ENCODE measurements at places on chromosomes 13 and 19.

DNA sequence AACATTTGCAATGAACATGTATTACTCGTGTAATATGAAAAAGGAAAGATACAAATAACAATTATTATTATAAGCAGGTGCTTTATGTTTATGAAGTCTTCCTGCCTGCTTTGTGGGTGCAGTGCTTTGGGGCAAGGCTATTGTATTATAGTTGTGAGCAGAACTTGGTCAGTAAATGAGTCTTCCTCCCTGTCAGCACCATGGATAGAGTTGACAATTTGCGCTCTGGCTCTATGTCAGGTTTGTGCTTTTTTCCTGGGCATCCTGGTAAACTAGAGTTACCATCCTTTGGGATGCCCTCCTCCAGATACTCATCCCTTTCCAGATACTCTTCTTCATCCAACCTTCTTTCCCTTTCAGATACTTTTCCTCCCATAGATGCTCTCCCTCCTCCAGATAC is 19.6 kb downstream of the ERICH6B start:
- DNase-seq = no peak

GRCh38 chr19:3046698-3047495 is 15.4 kb downstream of the TLE5 start:
- peak; percentile 75 for DNase-seq

DNA sequence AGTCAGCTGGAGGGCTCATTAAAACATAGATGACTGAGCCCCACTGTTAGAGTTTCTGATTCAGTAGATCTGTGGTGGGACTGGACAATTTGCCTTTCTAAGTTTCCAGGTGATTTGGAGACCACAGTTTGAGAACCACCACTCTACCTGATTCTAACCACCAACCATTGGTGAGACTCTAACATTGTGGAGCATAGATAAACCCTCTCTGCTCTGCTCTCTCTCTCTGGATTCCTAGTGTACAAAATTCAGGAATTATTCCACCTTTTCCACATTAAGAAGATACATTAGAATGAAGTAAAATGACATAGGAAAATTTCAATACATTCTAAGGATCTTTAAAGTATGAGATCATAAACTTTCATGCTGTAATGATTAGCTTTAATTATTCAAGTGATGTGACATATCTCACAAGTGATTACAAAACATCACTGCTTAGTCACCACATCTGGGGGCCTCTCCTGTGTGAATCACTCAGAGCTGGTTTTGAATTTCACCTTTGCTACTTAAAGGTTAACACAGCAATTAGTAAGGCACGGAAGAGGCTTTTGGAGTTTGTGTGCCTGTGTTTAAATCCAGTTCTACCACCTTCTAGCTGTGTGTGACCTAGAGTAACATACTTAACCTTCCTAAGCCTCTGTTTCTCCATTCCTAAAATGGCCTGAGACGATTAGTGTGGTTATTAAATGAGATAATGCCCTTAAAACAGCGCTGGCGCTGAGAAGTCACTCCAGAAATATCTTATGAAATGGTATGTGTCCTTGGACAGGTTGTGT is 78.5 kb upstream of the NBEA start:
- no peak for DNase-seq

DNA sequence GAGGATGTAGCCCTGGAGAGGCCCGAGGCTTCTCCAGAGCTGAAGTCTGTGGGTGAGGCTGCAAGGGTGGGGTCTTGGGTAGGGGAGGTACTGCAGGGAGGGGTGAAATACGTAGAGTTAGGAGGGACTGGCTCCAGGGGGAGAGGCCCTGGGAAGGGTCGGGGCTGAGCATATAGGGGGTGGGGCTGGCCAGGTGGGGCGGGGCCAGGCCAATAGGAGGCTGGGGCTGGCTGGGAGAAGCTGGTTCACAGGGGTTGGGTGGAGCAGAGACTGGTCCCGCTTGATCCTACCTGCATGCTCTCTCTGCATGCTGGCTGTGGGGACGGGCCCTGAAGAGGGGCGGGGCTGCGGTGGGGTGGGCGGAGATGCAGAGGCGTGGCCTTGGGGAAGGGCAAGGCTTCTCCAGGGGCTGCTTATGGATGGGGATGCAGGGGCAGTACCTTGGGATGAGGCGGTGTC is 51.9 kb downstream of the CELF5 start:
- DNase-seq = no peak

- DNase-seq = no peak
Observed at GRCh38 chr19:31903979-31904378, 441.4 kb upstream of the ZNF507 start.

DNA sequence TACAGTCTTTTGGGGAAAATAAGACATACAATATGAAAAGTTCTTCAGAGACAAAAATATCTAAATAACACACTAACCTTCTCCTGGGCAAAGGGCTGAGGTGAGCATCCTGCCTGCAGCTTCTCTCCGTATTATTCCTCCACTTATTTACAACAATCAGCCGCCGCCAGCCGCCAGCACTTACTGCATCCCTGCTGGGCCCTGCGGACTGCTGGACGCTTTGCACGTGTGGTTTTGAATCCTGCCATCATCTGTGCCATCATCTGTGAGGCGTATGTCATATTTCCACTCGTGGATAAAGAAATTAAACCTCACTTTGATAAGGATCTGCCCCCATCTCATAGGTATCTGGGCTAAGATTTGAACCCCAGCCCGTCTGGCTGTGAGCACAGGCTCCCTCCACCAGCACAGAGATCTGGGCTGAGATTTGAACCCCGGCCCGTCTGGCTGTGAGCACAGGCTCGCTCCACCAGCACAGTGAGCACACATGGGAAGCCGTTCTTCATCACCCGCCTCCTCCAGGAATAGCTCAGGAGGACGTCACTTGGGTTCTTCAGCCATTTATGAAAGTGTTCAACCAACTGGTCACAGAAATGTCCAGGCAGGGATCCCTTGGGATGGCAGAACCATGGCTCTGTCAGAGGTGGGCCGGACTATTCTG is 35.2 kb upstream of the TUBGCP3 start:
- DNase-seq = no peak

DNA sequence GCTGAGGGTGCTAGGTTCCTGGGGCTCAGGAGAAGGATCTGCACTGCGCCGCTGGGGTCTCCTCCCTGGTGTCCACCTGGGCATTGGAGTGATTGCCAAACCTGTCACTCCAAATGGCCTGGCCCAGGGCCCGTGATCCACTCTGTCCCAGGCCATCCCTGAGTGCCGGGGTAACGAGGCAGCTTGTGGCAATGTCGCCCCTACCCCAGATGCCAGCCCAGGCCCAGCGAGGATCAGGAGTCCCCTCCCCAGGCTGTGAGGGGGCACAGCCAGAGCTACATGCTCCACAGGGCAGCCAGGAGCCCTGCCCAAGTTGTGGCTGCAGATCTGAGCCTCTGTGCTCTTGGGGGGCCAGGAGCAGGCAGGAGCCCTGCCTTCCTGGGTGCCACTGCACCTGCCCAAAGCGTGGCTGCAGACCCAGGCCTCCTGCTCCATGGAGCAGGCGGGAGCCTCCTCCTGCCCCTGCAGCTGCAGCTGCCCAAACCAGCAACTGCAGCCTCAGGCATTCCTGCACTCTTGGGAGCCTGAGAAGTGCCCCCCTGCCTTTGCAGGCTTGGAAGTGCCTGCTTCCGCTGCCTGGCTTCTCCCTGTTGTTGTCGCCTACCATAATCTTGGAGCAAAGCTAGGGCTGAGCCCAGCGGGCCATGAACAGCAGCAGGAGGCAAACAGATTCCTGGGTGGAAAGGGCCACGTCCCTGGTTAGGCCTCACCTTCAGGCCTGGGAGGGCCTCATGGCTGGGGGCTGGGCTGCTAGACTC is 4.6 kb downstream of the IGFL4 start:
- no peak for DNase-seq

DNA sequence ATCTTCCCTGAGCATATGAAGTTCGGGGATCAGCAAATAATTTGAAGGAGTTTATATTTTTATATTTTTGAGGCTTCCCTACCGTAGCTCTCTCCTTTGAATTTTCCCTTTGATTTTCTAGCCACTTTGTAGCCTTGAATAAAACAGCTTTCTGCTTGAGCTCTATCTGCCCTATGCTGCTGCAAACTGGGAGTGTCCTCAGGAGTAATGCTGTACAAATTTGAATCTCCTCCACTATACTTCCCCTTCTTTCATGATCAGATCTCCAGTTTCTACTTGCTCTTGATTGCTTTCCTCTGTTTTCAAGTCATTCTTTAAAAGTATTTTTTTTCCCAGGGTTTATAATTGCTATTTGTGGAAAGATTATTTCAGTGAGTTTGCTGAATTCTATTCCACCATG is 14.6 kb downstream of the PDS5B start:
- DNase-seq = no peak

DNA sequence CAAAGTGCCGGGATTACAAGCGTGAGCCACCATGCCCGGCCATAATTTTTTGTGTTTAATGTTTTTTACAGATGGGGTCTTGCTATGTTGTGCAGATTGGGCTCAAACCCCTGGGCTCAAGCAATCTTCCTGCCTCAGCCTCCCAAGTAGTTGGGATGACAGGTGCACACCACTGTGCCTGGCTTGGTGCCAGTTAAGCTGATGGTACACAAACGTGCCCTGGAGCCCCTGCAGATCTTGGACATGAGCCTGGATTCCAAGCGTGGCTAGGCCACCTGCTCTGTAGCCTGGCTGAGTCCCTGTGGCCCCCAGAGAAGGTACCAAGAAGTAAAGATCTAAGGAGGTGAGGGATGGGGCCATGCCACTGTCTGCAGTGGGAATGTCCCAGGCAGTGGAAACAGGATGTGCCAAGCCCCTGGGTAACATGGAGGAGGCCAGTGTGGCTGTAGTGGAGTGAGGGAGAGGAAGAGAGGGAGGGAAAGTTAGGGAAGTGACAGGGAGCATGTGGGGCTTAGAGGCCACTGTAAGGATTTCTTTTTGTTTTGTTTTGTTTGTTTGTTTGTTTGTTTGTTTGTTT is 7.0 kb downstream of the PRODH2 start:
- DNase-seq = peak; percentile 31

DNA sequence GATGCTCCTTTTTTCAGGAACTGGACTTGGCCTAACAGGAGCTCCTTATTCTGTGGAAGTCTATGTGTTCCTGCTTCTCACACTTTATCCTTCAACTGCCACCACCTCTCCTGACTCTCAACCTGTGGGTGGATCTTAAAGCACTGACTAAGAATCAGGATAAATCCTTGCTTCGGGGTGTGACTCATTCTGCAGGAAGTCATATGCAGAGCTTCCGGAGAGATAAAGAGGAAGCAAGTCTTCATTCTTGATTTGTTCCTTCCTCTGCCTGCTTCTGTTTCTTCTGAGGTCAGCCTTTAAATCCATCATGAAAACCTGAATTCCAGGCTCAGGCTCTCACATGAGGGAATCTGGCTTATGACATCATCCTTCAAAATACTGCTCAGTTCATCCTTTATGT is 137.1 kb upstream of the ATXN8OS start:
- DNase-seq = no peak

DNA sequence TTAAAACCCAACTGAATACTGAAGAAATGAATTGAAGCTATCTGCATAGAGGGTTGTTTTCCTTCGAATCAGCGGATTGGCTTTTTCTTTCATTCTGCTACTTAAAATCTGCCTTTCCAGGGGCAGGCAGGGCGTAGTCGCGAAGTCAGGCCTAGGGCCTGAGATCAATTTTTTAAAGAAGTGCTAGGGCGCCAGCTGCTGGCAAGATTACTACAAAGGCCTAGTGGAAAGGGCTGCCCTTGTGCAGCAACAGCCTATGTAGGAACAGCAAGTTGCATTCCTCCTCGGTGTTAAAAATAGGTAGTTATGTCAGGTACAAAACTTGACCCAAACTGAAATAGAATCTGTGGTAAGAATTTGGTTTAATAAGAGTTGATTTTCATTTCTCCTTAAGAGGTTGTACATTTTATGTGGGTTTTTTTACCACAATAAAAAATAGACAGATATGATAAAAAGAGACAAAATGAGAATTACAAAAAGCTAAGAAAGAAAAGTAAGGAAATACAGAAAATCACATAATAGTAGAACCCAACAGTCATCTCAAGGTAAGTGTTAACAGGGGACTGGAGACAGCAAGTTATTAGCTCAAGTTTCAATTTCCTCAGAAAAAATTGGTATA is 9.5 kb upstream of the URAD start:
- peak; percentile 39 for DNase-seq

DNA sequence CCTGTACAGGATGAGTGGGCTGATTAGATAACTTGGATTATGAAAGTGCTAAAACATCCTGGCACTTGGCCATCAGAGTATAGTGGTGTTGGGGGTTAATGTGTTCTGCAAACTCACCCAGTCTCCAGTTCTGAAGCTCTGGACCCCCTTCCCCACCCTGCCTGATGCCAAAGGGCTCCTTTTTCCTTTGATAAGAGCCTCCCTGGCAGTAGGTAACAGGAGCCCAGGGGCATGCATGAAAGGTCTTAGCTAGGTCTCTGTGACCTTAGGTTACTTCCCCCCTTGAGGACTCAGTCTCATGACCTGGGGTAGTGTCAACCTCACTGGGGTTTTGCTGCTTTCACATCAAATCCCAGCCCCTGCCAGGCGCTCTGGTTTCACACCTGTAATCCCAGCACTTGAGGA is 2.5 kb downstream of the RPS28 start:
- DNase-seq = no peak

GRCh38 chr13:40813667-40814454 is 24.4 kb downstream of the SLC25A15 start:
- DNase-seq = no peak

- DNase-seq = no peak
Observed at GRCh38 chr19:33370783-33371182, 2.7 kb upstream of the CEBPG start.

DNA sequence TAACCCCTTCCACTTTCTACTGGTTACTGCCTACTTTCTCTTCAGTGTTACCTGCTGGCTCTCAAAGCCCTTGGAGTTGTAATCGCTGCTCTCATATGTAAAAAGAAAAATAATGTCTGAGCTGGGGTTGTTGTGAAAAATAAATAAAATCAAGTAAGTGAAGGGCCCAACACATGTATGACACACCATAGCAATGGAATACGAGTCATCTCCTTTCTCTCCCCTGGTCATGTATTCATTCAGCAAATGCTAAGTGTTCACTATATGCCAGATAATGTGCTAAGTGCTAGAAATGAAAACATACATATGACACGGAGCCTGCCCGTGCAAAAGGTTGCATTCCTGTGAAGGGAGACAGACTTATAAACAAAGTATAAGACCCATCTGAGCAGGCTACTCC is 535.0 kb downstream of the RFC3 start:
- DNase-seq = no peak
